ENCODE measurements at places on chromosomes 13 and 19. TPM values are rescaled to one million over a fixed set of nuclear protein-coding genes. Genes with fewer than 3 reads are reported as not detected.

SLC46A3 gene
- 5.3 TPM for total RNA-seq

APLP1 gene
- 6.1 TPM for total RNA-seq

MBD3L3 gene
- not detected for total RNA-seq

LPAR6 gene
- 42.4 TPM for total RNA-seq

Data from uterus (tissue), 4 donors.